ENCODE measurements at places on chromosomes 3 and 15.

DNA sequence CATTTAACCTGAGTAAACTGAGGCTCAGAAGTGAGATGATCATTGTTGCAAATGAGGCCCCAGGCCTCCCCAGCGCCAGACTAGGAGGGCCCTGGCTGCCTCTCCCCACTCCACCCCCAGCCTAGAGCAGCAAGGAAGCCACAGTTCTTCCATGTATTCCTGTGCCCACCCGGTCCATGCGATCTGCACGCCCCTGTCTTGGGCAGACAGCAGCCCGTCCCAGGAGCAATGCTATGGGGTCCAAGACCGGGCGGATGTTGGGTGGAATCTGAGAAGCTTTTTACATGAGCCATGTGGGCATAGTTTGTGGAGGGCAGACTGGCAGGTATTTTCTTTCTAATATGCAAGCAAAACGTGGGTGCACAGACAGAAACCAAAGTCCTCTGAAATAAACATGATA lies 15.1 kb downstream of the SH2D7 start:
- DNase-seq = no peak

DNA sequence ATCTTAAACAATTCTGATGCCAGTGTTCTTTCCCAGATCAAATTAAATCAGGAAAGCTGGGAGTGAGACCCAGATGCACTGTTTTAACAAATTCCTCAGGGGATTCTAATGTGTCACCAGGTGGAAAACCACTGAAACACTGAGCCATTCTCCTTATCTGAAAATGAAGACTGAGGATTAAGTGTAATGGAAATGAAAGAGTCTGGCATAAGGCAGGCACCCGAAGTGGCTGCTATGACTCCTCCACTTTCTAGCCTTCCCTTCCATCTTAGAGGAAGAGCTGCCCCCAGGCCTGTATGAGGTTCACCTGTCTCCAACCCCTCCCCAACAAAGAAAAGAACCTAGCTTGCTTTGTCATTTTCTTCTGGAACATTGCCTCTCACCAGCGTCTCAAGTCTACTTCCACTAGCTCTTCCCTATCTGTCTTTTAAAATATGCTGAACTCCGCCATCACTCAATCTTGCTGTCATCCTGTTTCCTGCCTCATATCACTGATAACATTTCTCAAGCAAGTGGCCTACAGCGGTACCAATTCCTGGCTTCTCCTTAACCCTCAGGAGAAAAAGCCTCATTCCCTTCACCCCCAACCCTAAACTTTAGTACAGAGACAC lies 13.7 kb upstream of the ABHD2 start:
- DNase-seq = no peak

GRCh38 chr3:4533489-4534443 lies 40.6 kb downstream of the ITPR1 start:
- DNase-seq = no peak

GRCh38 chr15:74788683-74789151 lies 6.8 kb downstream of the CSK start:
- DNase-seq = no peak

- DNase-seq = no peak
Measured at GRCh38 chr3:183085634-183086390, 13.5 kb downstream of the MCCC1 start.

DNA sequence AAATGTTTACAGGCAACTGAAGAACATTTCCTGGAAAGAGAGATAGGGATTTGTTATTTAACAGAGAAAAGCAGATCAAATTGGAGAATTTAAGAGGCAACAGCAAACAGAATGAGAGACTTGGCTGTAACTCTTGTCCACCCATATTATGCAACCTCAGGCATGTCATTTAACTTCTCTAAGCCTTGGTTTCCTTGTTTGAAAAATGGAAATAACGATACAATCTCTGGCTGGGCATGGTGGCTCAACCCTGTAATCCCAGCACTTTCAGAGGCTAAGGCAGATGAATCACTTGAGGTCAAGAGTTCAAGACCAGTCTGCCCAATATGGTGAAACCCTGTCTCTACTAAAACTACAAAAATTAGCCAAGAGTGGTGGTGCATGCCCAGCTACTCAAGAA lies 23.7 kb downstream of the ARRDC4 start:
- no peak for DNase-seq

DNA sequence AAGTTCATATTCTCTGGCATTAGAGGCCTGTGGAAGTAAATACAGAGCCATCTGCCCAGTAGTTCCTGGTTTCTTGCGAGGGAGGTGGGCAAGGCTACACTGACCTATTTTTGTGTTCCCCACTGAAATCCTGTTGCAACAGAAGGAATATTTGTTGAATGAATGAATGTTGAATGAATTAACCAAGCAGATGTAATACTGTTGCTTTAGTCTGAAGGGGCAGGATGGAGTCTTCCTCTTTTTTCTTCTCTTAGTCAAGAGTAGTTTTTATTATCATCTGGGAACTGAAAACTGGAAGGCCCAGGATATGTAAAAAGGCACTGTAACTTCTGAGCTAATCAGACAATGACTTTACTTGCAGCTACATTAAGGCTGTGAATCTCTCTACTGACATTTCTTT lies 17.1 kb downstream of the BLOC1S6 start:
- no peak for DNase-seq
